ENCODE measurements at places on chromosomes 12 and 14. TPM values are rescaled to one million over a fixed set of nuclear protein-coding genes. Genes with fewer than 3 reads are reported as not detected.

DNA sequence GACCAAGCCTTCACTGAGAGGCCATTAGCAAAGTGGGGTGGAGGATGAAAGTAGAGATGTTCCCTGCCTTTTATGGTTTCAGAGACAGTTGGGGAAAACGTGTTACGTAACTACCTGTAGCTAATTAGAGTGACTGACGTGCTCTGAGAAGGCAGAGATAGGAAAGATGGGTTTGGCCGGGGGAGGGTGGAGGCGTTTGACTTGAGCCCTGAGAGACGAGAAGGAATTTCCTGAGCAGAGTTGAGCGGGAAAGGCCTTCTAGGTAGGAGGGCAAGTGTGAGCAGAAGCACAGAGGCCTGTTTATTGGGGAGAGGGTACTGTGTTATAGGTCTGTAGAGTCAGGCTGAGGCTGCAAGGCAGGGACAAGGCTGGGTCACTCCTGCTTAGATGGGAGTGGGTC is 8.6 kb downstream of the TUNAR start:
- no peak overlapping the region for H3K4me3 ChIP-seq
- no peak for DNase-seq
- H3K36me3 ChIP-seq: no peaks in the 10 kb centered on the region
- no peak overlapping the region for H3K27ac ChIP-seq

- H3K27me3 ChIP-seq: no peaks in the 10 kb centered on the region
Observed at GRCh38 chr12:106145539-106146447, 7.0 kb upstream of the NUAK1 start.

- H3K4me3 ChIP-seq: no peak overlapping the region
- no peak overlapping the region for H3K27ac ChIP-seq
- no peak for DNase-seq
- H3K27me3 ChIP-seq: no peaks in the 10 kb centered on the region
Observed at GRCh38 chr14:81382517-81383225, 17.5 kb downstream of the STON2 start.

Gene SDR9C7
- not detected for total RNA-seq

Gene MDGA2
- not detected for total RNA-seq

All from Peyer's patch (tissue), 4 donors.